ENCODE measurements at places on chromosomes 12 and 14. TPM values are rescaled to one million over a fixed set of nuclear protein-coding genes. Genes with fewer than 3 reads are reported as not detected.

Gene ERBB3
- 4.5 TPM for polyA plus RNA-seq

Gene CLEC4A
- polyA plus RNA-seq = 2.8 TPM

Gene ARID4A
- 10.2 TPM for polyA plus RNA-seq

Gene EXOC3L4
- 1.7 TPM for polyA plus RNA-seq

Gene KLRK1
- 0.84 TPM for polyA plus RNA-seq

Gene PRH2
- not detected for polyA plus RNA-seq

Gene DNAJC22
- 0.22 TPM for polyA plus RNA-seq

Gene RIN3
- 10.8 TPM for polyA plus RNA-seq

Gene SLC16A7
- polyA plus RNA-seq = 6.1 TPM

Measured in adipose tissue (tissue), 3 donors.